Stimulated activated CD4-positive, alpha-beta T cell treated with anti-CD3 and anti-CD28 coated beads, Interleukin-2, amount 100 ng/mL, for 4 hours (primary cell): ENCODE measurements at places on chromosomes 11 and 22.
A peak's percentile ranks its signal among the peaks of the same experiment; 100 is the strongest.

DNA sequence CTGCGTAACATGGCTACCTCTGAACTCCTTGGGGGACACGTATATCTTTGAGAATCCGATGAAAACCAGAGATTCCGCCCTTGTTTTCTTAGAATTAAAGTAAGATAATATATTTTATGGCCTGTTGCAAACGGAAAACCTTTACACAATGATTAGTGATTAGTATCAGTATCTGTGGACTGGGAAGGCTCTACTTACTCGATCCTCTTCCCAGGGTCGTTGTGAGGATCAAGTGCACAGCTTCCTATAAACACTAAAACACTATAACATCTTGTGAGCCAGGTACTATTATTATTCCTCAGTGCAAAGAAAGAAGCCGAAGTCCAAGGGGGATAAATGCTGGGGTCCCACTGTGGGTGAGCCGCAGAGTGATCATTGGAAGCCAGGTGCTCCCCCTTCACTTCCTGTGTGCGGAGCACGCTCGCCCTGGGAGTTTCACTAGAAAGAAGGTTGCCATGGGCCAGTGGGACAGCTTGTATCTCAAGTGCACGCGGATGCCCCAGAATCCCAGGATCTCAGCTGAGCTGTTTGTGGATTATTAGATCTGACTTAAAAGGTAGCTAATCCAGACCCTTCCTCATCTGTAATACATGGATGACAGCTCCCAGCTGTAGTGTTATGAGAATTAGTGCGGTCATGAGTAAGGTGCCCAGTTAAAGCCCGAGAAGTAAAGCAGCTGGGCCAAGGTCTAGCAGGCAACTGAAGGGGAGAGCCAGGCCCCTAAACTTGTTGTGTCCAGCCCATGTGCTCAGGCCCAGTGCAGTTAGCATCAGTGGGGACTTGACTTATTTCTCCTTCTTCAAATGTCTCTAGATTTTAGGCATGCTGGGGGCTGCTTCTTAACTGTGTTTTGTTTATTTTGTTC, 839 bp downstream of the CBY1 start:
- peak; percentile 11 for DNase-seq

DNA sequence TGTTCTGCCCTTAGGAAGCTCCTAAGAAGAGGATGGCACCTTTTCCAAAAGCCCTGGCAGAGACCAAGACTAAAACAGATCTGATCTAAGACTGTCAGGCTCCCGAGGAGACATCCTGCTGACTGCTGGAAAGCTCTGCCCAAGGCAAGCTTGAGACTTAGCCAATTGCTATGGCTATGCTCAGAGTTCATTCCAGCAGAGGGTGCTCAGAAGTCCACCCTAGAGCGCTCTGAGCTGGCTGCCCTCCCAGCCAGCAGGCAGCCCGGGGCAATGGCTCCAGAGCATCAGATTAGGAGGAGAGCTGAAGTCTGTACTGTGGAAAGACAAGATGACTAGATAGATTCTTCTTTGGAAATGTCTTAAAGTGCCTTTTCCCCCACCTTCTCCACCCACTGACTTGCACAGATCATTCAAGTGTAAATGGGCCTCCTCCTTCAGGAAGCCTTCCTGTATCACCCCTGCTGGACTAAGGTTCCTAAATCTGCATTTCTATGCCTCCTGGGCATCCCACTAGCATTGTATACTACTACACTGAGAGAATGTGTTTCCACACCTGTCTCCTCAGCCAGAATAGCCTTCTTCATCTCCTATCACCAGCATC, 23.4 kb downstream of the LRRC55 start:
- DNase-seq = no peak

DNA sequence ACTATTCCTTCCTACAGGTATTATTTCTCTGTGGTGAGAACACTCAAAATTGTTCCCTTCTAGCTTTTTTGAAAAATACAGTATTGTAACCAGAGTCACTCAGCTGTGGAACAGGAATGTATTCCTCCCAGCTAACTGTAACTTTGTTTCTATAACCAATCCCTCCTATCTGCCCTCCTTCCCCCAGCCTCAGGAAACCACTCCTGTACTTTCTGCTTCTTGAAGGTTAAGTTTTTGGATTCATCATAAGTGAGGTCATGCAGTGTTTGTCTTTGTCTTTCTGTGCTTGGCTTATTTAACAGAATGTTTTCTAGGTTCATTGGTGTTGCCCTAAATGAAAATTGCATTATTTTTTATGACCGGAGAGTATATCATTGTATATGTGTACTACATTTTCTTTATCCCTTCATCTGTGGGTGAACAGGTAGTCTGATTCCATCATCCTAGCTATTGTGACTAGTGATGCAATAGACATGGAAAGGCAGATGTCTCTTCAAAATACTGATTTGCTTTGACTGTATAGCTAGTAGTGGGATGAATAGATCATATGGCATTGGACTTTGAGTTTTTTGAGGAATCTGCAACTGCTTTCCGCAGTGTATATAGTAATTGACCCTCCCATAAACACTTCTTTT, 112.9 kb upstream of the GRK3 start:
- no peak for DNase-seq

DNA sequence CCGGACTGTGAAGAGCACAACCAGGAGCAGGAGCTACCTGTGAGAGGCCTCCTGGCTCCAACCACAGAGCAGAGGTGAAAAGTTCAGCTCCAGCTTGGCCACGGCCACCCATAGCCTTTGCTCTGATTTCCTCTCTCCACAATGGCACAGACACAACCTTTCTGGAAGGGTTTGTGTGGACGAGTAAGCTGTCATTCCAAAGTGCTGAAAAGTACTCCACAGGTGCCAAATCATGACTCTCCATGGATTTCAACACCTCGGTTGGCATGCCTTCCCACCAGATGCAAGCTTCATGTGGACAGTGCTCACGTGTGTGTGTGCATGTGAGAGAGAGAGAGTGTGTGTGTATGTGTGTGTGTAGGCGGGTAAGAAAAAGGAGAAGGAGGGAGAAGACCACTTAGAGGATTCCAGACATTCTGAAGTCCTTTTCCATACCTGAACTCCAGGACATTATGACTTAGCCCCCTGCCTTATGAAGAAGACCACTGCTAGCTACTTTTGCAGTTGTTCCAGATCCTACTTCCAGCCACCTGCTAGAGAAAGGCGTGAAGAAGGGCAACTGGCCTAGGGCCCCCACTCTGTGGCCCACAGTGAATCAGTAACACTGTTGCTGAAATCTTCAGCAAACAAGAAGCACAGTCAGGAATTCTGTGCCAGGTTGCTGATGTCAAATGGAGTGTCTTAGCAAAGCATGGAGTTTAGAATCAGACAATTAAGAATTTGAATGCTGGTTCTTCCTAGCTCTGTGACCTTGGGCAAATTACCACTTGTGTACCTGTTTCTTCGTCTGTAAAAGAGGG, 13.9 kb upstream of the NAV2 start:
- no peak for DNase-seq

DNA sequence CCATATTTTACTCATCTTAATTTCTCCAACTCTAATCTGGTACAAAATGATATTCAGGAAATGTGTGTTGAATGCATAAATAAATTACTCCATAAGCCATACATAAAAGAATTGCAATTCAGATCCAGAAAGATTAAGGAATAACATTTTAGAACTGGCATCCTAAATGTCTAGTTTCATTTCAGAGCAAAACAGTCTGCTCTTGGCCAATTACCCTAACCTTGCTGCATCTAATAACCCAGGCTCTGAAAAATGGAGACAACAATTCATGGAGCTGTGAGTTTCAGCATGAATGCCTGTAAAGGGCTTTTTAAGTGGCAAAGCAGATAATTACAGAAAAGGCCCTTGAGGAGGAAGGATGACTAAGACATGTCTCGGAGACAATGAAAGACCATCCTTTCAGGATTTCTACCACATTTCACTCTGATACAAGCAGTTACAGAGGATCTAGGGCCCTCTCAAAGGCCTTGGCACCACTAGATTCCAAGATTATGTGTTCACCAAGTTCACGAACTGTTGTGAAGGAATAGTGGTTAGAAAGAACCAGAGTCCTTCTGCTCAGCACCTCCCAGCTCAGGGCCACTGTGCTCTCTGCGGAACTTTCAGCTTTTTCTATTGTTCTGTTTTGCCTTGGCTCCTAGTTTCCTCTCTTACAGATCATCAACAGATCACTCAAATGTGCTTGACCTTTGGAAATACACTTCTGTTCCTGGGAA, 157.6 kb upstream of the BLID start:
- DNase-seq = no peak

GRCh38 chr11:21877151-21877550, 315.7 kb upstream of the ANO5 start:
- DNase-seq = no peak

GRCh38 chr11:120971825-120972224, 52.1 kb upstream of the TBCEL start:
- no peak for DNase-seq

DNA sequence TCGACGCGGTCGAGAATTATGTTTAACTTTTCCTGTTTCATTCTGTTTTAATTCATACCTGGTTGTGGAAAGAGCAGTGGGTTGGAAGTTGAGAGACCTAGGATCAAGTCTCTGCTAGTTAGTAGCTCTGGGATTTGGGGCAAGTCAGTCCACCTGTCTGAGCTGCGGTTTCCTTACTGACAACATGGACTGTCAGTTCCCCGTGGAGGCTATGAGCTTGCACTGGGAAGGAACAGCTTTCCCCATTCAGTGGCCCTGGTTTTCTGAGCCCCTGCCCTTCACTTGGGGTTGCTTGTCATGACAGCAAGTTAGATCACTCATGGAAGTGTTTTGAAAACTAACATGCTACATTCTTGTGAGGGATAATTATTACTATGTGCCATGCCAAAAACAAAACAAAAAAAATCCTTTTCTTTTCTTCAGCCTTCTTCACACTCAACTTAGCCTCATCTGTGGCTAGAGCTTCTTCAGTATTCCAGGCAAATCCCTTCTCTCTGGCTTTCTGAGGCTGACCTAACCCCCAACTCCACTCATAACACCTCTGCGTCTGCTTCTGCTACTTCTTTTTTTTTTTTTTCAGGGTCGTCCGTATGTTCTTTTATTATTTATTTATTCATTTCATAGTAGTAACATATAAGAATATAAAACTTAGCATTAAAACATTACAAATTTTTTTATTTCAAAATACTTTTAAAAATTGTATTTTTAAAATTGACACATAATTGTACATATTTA, 43.0 kb upstream of the ZBED5 start:
- no peak for DNase-seq

- DNase-seq = no peak
Measured at GRCh38 chr11:64008283-64008913, 22.2 kb downstream of the OTUB1 start.

DNA sequence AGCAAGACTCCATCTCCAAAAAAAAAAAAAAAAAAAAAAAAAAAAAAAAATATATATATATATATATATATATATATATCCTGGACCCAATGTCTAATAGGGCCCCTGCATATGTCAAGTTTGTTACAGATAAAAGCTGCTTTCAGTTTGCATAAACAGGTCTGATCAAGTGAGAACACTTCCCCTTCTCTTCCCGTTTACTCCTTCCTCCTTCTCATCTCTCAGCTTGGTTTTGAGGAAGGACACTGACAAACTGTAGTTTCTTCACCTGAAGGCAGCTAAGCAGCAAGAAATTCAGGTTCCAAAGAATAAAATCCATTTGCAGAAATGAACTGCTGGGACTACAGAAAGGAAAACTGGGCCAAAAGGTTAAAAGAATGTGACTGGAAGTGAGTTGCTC, 11.7 kb downstream of the THOC5 start:
- no peak for DNase-seq

DNA sequence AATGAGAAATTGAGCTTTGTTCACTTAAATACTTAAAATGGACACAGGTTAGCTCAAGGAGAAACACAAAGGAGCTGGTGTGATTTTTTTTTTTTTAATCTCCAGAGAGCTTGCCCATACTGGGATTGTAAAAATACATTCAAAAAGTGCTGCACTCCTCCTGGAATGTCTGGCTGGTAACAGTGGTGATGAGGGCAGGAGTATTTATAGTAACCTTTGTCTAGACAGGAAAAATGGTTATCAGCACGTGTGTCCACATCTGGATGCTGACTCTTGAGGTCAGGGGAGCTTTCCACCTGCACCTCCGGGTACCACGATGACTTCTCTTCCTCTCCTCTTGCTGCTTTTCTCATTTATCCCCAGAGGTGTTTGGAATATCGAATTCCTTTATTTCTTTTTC, 30.1 kb downstream of the EXT2 start:
- DNase-seq = no peak

GRCh38 chr11:71145988-71146824, 106.2 kb downstream of the SHANK2 start:
- DNase-seq = no peak

DNA sequence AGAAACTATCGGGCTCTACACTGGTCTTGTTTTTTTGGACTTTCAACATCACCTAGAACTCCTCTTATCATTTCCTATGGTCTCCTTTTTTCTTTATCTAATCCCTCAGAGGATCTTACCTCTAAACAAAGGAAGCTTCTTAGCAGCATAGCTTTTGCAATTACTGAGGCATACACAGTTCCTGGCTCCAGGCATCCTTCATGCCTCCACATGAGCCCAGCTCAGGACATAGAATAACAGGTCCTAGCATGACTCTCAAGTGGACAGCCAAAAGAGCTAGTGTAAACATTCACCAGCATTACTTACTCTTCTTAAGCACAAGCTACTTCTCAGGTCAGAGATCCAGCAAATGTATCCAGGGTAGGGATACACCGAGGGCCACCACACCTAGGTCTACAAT, 17.1 kb downstream of the CFAP300 start:
- DNase-seq = no peak

GRCh38 chr11:563066-563811, 2.5 kb downstream of the RASSF7 start:
- DNase-seq = no peak

DNA sequence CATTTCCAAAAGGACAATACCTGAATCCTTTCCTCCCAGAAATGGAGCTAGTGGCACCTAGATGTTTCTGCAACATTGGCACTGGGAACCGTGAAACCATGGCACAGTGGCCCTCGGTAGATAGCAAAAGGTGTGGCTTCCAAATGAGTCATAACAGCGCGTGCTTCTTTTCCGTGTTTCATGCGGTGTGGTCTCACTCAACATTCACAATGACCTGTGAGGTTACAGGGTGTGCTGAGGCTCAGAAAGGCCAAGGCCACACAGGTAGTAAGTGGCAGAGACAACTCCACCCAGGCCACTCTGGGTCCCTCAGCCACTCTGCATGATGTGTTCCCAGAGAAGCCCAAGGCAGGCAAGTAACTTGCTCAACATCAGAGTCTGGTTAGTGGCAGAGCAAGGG, 67.4 kb downstream of the TP53I11 start:
- DNase-seq = no peak

GRCh38 chr11:43866520-43866919, 14.1 kb upstream of the ALKBH3 start:
- no peak for DNase-seq

GRCh38 chr11:44361813-44362212, 51.9 kb upstream of the ALX4 start:
- no peak for DNase-seq

GRCh38 chr22:43207849-43208702, 21.1 kb upstream of the TTLL12 start:
- no peak for DNase-seq

- DNase-seq = no peak
Measured at GRCh38 chr11:88806410-88806809, 259.4 kb downstream of the GRM5 start.

- DNase-seq = no peak
Measured at GRCh38 chr11:35873721-35874120, 70.1 kb upstream of the LDLRAD3 start.
